HFFc6 (cell line): ENCODE measurements at places on chromosomes 7 and 10.

DNA sequence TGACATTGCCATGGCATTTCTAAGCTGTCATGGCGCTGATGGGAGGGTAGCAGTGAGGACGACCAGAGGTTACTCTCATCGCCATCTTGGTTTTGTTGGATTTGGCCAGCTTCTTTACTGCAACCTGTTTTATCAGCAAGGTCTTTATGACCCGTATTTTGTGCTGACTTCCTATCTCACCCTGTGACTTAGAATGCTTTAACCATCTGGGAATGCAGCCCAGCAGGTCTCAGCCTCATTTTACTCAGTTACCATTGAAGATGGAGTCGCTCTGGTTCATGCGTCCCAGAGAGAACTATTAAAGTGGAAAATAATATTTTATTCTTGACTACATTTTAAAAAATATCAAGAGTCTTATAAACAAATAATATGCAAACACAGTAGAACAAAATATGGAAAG, 131.7 kb downstream of the RSU1 start:
- peaks cover 18% of the 10 kb centered on the region; the same call in 1 of the 2 replicates for H3K36me3 ChIP-seq
- H3K4me1 ChIP-seq: peaks cover 8% of the 10 kb centered on the region
- no peak for DNase-seq
- no peak overlapping the region for H3K4me3 ChIP-seq
- H3K27ac ChIP-seq: no peak overlapping the region
- H3K27me3 ChIP-seq: no peaks in the 10 kb centered on the region

GRCh38 chr7:23346316-23346715, 47.2 kb downstream of the MALSU1 start:
- peaks cover 54% of the 10 kb centered on the region for H3K36me3 ChIP-seq
- no peak for DNase-seq
- H3K27ac ChIP-seq: peak overlapping the region; percentile 98

- H3K4me1 ChIP-seq: peaks cover 9% of the 10 kb centered on the region
- H3K36me3 ChIP-seq: peaks cover 28% of the 10 kb centered on the region
- no peak overlapping the region for H3K4me3 ChIP-seq
- no peak for DNase-seq
These were observed 2.2 kb downstream of the ARHGAP21 start for GRCh38 chr10:24721229-24722106.

DNA sequence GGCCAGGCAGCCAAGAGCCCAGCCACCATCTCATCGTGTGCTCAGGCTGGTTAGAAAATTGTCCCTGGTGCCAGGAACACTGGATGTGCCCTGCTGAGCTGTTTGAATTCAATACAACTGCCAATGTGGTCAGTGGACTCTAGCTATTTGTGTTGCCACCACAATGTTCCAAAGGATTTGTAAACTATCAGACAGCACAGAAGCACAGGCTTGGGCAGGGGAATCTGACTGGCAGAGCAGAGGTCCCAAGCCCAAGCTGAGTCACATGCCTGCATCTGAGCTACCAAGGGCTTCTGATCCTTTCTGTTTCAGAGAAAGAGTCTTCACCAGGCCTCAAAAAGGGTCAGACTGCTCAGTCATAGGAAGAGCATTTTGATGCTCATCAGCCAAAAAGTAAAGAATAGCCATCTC, 232.1 kb upstream of the SEMA3C start:
- no peak overlapping the region for H3K27ac ChIP-seq
- no peaks in the 10 kb centered on the region for H3K27me3 ChIP-seq
- H3K4me1 ChIP-seq: peaks cover 8% of the 10 kb centered on the region
- H3K4me3 ChIP-seq: no peak overlapping the region

DNA sequence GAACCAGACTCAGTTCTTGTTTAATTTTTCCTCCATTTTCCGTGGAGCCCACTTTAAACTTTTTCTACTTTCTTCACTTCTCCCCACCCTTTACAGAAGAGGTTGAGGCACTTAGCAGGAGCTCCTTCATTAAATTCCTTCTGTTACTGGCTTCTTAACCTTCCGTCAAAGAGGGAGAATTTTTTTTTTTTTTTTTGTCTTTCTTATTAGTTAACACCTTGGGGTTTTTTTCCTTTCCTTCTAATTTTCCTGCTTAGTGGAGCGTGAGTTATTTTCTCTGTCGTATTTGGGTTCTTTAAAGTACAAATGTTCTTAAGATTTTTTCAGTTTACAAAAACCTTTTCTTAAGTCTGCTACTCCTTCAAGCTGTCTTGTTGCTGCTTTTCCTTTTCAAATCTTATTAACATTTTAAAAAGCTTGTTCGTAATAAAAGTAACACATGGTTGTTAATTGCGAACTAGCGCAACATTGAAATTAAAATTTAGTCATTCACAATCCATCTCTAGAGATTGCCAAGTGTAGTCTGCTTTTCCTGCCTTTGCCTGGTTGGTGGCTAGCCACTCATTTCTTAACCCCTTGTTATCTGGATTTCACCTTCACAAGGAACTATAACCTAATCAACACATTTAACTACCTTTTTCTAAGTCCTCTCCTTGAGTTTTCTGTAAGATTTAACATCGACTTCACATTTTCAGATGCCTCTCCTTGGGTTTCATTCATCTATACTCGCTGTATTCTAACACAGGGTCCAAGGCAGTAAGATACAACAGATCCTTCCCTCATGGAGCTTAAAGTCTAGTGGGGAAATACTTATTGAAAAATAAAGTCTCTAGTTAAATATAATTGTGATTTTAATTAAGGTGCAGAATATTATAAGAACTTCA, 2.0 kb downstream of the BMPR1A start:
- H3K27me3 ChIP-seq: no peaks in the 10 kb centered on the region; the same call in 1 of the 2 replicates
- peak overlapping the region; percentile 93 for H3K4me3 ChIP-seq
- peak overlapping the region; percentile 80 for H3K27ac ChIP-seq
- H3K36me3 ChIP-seq: peaks cover 7% of the 10 kb centered on the region; the same call in 1 of the 2 replicates

DNA sequence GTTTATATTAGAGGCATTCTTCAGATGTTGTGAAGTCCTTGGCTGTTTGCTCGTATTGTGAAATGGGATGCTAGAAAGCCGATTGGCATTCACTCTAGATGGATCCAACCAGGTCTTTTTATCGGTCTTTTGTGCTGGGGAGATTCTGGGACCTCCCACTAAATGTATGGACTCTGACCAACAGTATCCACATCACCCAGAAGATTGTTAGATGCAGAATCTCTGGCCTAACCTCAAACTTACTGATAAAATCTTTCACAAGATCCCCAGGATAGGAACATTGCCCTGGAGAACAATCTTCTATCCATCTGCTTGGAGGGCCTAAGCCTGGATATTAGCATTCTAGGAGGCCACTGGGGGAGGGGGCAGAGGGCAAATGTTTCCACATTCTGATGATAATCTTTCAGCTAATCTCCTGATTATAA, 160.9 kb downstream of the PLXDC2 start:
- DNase-seq: no peak
- no peak overlapping the region for H3K27ac ChIP-seq
- no peak overlapping the region for H3K4me3 ChIP-seq

GRCh38 chr10:126459032-126459831, 71.0 kb upstream of the ADAM12 start:
- H3K36me3 ChIP-seq: no peaks in the 10 kb centered on the region
- DNase-seq: no peak
- peaks cover 10% of the 10 kb centered on the region for H3K27me3 ChIP-seq
- no peak overlapping the region for H3K4me3 ChIP-seq
- H3K27ac ChIP-seq: peak overlapping the region; percentile 74; the same call in 1 of the 2 replicates
- peaks cover 30% of the 10 kb centered on the region for H3K4me1 ChIP-seq

- no peaks in the 10 kb centered on the region for H3K27me3 ChIP-seq
- peak; percentile 48 for DNase-seq
- peaks cover 18% of the 10 kb centered on the region for H3K4me1 ChIP-seq
- no peak overlapping the region; the same call in 1 of the 2 replicates for H3K27ac ChIP-seq
- H3K4me3 ChIP-seq: no peak overlapping the region
These were observed 152.2 kb downstream of the CRPPA start for GRCh38 chr7:16268821-16269768.

- DNase-seq: no peak
- no peaks in the 10 kb centered on the region for H3K4me1 ChIP-seq
- no peak overlapping the region for H3K27ac ChIP-seq
- no peaks in the 10 kb centered on the region; the same call in 1 of the 2 replicates for H3K27me3 ChIP-seq
- no peaks in the 10 kb centered on the region for H3K36me3 ChIP-seq
These were observed 79.7 kb upstream of the ZNF722 start for GRCh38 chr7:63918986-63919385.

DNA sequence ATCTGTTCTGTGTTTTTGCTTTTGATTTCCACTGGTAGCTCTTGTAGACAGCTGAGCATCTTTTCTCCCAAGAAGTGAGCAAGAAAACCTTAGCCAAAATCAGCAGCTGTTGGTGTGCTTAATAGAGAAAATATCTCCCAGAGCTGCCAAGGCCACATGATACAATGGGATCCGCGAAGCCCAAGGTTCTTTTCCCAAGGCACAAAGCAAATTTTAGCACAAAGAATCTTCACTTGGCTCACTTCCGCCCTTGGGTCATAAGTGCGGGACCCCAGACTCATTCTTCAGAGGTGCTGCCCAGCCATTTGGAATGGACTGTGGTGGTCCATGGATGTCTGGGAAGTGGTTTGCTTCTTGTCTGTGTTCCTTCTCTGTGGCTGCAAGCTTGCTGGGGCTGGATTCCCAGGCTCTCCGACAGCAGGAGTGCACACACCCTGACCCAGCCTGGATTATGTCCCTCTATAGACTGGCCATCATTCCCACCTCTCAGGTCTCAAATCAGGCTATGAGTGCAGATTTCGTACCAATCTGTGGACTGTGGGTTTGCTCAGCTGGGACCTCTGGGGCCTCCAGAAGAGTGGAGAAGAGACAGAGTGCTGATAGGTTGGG, 93.0 kb upstream of the TMEM72 start:
- H3K27ac ChIP-seq: no peak overlapping the region
- DNase-seq: no peak
- H3K27me3 ChIP-seq: no peaks in the 10 kb centered on the region

- peaks cover 9% of the 10 kb centered on the region for H3K27me3 ChIP-seq
- H3K4me1 ChIP-seq: peaks cover 29% of the 10 kb centered on the region
- no peak for DNase-seq
- no peak overlapping the region; the same call in 1 of the 2 replicates for H3K27ac ChIP-seq
- H3K4me3 ChIP-seq: peak overlapping the region; percentile 46
These were observed 1.5 kb upstream of the OGDH start for GRCh38 chr7:44604941-44605340.

DNA sequence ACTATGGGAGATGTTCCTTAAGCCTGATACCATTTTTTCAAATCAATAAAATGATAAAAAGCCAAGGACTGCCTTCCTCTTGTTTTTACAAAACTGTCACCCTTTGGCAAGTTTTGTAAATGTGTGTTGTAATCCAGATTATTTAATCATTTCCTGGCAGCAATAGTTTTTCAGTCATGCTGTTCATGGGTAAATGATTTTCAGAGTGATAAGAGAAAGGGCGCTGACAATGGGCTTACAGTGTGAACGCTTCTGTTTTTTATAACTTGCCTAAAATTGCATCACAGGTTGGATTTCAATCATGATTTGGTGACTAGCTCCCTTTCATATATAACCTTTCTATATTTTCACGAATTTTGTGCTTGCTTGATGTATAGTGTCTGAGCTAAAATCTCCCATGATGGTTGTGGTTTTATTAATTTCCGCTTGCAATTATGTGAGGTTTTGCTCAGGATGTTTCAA, 19.0 kb upstream of the DMBT1 start:
- H3K27me3 ChIP-seq: peaks cover 21% of the 10 kb centered on the region
- no peak for DNase-seq
- H3K36me3 ChIP-seq: no peaks in the 10 kb centered on the region
- H3K4me3 ChIP-seq: no peak overlapping the region

DNA sequence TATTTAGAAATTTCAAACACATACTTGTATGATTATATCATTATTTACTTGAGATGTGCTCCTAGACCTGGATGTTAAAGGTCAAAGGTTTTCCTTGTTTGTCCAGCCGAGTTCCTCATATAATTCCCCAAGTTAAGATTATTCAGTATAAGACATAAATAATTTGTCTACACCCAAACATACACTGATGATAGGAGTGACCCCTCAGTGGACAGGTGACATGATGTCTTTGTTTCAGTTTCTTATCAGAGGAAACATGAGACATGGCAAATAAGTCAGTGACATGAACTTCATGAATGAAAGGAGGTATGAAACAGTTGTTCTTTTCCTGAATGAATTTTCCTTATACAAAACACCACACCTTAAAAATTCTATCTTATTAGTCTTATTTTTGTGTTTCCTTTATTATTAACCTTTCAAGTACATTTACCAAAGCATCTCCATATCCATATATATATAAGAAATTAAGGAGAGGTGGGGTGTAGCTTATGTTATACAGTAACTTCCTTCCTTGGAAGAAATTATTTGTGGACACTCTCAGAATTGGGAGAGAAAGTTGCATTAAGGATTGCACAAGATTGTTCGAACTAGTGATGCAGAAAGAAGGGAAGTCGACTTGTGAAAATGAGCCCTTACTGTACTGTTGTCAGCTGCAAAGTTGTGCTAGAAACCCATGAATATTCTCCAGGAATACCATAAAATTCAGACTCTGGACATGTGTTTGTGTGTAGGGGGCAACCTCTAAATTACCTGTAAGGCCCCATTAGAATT, 60.5 kb downstream of the POM121L12 start:
- H3K4me3 ChIP-seq: no peak overlapping the region
- H3K27ac ChIP-seq: no peak overlapping the region
- H3K4me1 ChIP-seq: no peaks in the 10 kb centered on the region
- DNase-seq: no peak

GRCh38 chr10:5618042-5618441, 48.4 kb downstream of the ASB13 start:
- no peaks in the 10 kb centered on the region for H3K36me3 ChIP-seq
- no peak overlapping the region for H3K27ac ChIP-seq
- no peak overlapping the region for H3K4me3 ChIP-seq
- H3K27me3 ChIP-seq: no peaks in the 10 kb centered on the region; the same call in none of the 2 replicates

GRCh38 chr7:158814637-158815036, 14.7 kb downstream of the ESYT2 start:
- no peak for DNase-seq
- H3K27ac ChIP-seq: no peak overlapping the region
- H3K4me1 ChIP-seq: peaks cover 84% of the 10 kb centered on the region
- H3K27me3 ChIP-seq: peaks cover 2% of the 10 kb centered on the region; the same call in 1 of the 2 replicates
- H3K4me3 ChIP-seq: no peak overlapping the region

DNA sequence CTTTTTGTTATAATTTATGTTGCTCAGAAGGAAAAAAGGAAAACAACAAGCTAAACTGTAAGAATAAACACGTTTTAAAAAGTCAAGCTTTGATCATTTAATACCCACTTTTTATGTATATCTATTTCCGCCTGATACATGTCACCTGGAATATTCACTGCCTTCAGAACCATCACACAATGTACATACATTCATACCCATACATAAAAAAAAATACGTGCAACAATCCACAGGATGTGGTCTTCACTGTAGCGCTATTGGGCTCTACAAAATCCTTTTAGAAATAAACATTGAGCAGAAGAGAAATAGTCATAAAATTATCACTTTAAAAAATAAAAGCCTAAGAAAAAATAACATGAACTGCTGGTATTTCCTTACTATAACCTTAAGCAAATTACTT, 1078.9 kb upstream of the LRRTM3 start:
- no peaks in the 10 kb centered on the region for H3K27me3 ChIP-seq
- no peak overlapping the region for H3K4me3 ChIP-seq
- no peak for DNase-seq
- no peaks in the 10 kb centered on the region for H3K36me3 ChIP-seq
